Fibroblast of skin of scalp (primary cell): ENCODE measurements at places on chromosomes 1 and 21.

- no peak for DNase-seq
These were observed 17.7 kb downstream of the PFKFB2 start for GRCh38 chr1:207070811-207071210.

GRCh38 chr1:79575424-79575823 lies 568.9 kb upstream of the ADGRL4 start:
- DNase-seq = no peak

DNA sequence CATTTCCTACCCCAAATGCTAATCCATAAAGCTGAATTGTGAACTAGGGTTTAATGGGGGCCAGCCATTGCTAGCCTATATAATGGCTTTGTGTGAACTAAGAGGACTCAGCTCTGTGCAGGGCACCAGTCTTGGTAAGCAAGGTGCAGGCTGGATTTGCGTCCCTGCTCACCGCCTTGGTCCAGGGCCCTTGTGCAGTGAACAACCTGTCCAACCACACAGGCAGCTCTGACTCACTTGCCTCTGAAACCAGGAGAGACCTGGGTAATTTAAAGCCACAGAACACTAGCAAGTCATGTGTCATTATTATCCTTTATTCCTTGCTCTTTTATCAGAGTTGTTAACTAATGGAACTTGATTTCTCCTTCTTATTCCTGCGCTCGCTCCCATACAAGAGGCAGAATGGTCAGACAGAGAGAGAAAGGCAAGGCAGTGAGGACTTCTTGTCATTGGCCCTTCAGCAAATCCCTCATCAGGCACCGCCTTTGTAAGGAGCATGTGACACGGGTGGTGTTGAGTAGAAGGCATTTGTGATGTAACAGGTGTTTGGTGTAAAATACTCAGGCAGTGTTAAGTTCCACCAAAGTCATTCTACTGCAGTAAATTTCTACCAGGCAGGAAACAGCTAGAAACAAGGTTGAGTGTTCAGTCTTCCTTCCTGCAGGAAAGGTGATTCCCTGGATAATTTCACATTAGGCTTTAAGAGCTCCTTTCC lies 67.3 kb upstream of the OLIG2 start:
- no peak for DNase-seq

GRCh38 chr1:179296356-179297104 lies 2.9 kb downstream of the SOAT1 start:
- no peak for DNase-seq

GRCh38 chr1:248404024-248404423 lies 1.2 kb downstream of the OR2T1 start:
- no peak for DNase-seq

DNA sequence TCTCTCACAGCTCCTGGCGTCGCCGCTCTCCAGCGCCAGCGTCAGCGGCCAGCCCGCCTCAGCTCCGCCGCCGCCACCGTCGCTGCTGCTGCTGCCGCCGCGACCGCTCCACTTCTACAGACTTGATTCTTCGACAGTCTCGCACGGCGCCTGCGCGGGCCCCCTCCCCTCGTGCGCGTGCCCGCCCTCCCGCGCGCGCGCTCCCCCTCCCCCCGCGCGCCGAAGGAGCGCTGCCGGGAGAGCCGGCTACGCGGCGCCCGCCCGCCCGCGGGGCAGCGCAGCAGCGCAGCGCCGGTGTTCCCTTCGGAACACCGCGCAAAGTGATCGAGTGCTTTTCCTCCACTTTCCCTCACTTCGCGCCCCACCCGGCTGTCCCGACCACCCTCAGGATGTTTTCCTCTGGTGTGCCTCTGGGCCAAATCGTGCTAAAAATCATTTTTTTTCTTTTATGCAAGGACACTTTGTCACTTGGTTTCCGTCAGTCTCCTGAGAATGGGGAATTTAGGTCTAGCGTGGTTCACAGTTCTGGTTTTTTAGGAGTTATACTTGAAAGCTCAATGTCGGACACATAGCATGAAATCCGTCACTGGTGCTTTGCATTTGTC lies at the start of gene IRF2BP2:
Gene IRF2BP2 (minus strand): TSS at position 118 of the 605 bp plus-strand sequence. CDS start 684 bp downstream, outside the sequence.
- DNase-seq = peak; percentile 93

GRCh38 chr1:230284891-230285290 lies 141.2 kb downstream of the PGBD5 start:
- no peak for DNase-seq

GRCh38 chr1:51686450-51686849 lies 69.6 kb downstream of the OSBPL9 start:
- DNase-seq = no peak
